ENCODE measurements at places on chromosomes 4 and X.

- DNase-seq, result no peak
These were observed 86.6 kb downstream of the TIGD2 start for GRCh38 chr4:89197920-89198319.

DNA sequence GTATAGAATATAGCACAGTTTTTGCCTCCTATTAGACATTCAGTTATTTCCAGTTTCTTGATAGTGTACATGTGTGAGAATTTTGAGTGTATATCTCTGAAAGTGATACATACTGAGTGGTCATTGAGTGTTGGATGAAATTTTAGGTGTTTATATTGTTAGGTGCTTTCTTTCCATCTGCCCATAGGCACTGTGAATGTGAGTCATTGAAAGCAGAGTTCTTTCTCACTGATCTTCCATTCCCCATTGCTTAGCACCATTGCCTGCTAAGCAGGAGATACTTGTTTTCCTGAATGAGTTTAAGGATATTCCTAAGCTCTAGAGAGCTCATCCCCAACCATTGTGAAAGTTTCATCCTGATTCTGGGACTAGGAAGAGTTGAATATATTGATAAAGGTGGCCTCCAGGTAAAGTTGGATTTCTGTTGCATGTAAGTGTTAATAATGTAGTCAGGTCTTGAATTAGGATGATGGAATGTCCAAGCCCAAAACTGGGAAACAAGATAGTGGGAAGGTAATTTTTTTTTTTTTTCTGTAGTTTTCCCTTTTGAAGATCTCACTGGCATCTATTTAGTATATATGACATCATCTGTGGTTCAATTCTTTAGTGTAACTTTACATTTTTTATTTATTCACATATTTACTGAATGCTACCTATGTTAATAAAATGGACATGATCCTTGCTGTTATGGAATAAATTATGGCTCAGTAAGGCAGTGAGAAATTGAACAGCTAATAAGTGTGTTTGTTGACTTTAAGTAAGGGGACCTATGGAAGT lies 22.1 kb downstream of the UBE2K start:
- no peak for DNase-seq

DNA sequence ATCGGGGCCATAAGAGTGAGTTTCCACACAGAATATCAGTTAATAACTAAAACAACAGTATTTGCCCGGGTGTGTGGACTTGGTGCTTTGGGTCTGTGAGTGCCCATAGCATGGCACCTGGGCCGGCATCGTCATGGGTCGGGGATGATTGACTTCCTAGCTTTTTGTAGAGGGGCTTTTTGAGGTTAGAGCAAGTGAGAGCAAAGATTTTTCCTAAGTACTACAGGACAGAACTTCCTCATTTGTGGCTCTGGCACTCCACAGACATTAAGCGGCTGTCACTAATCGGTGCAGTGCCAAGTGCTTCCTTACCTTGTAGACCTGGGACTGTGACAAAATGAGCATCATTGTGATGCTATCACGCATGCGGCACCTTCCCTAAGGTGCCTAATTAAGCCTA lies 81.0 kb downstream of the SHROOM2 start:
- no peak for DNase-seq

- DNase-seq, result no peak
These were observed 77.1 kb upstream of the EPHA5 start for GRCh38 chr4:65747386-65747785.

- DNase-seq, result no peak
These were observed 3.9 kb upstream of the PRSS12 start for GRCh38 chr4:118356731-118357130.

DNA sequence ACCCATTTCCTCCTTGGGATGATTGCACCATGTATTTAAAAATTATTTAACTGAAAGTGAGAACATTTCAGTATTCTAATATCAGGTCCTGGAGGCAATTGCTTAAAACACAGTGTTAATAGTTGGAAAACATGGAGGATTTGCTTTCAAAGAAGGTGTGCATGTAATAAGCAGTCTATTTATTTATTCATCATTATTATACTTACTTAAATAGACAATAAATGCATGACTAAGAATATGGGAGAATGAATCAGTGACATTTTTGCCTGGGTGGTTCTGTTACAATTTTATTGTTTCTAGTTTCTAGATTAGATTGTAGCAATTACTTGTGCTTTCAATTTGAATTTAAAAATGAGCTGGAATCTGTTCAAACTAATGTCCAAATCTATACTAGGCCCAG lies 145.5 kb downstream of the AREG start:
- DNase-seq, result no peak

DNA sequence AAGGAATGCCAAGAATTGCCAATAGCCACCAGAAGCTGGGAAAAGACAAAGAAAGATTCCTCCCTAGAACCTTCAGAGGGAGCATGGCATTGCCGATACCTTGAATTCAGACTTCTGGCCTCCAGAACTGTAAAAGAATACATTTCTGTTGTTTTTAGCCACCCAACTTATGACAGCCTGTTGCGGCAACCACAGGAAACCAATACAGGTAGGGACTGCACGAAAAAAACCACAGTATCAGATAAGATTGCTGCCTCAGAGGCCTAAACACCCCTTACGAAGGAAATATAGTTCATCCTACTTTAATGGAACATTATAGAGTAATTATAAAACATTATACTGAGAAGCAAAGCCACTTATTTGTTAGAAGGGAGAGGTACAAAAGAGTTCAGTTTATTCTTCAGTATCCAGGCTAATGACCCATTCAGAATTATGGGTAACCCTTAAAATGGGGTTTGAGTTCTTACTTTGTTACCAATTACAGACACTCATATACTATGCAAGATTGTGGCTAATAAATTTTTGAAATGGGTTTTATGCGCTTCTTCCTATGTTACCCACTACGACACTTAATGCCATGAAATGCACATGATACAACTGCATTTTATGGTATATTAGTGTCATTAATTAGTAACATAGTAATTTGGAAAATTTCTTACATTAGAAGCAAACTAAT lies 37.4 kb upstream of the SMIM10L2A start:
- no peak for DNase-seq

DNA sequence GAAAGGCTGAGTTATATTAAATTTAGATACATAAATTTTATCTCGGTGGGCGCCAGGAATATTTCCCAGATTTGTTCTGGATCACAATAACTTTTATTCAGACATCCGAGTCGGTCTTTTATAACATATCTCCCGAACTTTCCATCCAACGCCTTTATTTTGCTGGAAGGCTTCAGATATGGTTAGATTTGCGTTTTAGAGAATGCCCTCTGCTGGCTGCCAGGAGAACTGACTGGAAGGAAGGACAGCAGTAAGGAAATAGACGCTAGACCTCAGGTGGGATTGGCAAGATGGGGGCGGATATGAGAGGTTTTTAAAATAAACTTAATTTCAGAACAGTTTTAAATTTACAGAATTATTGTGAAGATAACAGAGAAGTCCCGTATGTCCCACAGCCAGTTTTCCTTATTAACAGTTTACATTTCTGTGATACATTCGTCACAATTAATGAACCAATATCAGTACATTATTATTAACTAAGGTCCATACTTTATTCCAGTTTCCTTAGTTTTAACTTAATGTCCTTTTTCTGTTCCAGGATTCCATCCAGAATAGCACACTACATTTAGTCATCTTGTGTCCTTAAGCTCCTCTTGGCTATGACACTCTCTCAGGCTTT lies 4.6 kb upstream of the KANTR start:
- no peak for DNase-seq

All from activated CD4-positive, alpha-beta T cell treated with anti-CD3 and anti-CD28 coated beads for 24 hours (primary cell).